ENCODE measurements at places on chromosomes 7 and 10.

DNA sequence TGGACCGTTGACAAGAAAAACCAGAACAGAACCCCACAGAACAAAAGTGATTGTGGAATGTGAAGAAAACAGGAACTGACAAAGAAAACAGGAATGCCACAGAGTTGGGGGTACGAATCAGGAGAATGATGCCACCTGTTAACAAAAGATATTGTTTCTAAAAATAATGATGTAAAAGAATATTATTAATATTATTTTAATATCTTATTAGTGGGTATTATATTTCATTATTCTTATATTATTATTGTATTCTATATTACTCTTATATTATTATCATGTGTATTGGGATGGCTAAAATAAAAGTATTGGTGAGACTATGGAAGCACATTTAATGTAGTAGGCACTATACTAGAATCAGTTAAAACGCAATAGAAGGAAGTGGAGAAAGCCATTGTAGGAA is 659.0 kb upstream of the PCDH15 start:
- DNase-seq = no peak

- DNase-seq = no peak
Measured at GRCh38 chr7:4500812-4501211, 181.3 kb upstream of the FOXK1 start.

GRCh38 chr7:92827464-92828120 is 8.8 kb downstream of the CDK6 start:
- no peak for DNase-seq

DNA sequence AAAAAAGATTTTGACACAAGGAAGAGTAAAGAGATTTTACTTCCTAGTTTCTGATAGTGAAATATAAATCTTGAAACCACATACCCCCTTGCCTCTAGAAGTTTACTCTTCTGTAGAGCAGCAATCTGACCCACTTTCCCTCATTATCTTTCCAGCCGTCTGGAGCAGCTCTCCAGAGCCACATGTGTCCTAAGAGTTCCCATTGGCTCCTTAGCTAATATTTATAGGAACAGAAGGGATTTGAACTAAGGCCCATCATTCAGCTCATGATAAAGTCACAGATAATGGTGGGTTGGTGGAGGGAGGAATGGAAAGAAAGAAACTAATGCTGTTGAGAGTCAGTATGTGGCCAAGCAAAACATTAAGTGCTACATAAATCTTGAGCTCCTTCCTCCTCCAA is 121.8 kb downstream of the INHBA start:
- DNase-seq = no peak

- no peak for DNase-seq
Measured at GRCh38 chr7:80362010-80362618, 149.8 kb downstream of the GNAT3 start.

DNA sequence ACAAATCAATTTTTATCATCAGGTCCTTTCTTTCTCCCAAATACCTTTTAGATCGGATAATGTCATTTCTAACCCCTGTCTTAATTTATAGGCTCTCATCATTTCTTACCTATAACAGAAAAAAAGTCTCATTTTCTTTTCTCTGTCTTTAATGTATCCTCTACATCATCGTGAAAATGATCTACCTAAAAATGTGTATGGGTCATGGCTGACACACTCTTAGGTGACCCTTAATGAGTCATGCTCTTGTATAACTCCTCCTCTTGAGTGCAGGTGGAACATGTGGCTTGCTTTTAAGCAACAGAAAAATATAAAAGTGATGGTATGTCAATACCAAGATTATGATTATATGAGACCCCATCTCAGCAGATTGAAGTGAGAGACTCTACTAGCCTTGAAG is 139.4 kb downstream of the SEMA3C start:
- DNase-seq = no peak

DNA sequence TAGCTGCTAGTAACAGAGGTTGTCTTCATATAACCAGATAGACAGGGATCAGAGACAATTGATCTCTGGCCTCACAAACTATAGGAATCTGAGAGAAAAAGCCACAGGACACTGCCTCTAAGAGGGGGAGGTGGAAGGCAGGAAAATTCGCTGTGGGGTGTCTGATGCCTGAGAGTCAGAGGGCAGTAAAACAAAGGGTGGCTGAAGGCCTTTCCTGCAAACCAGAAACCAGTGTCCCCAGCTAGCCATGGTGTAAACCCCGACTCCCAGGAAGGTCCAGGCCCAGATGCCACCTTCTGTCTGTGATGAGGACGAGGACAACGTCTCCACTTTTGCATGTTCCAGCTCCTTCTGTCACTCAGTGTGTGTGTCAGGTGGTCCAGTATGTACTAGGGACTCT is 215.1 kb downstream of the ADARB2 start:
- no peak for DNase-seq

DNA sequence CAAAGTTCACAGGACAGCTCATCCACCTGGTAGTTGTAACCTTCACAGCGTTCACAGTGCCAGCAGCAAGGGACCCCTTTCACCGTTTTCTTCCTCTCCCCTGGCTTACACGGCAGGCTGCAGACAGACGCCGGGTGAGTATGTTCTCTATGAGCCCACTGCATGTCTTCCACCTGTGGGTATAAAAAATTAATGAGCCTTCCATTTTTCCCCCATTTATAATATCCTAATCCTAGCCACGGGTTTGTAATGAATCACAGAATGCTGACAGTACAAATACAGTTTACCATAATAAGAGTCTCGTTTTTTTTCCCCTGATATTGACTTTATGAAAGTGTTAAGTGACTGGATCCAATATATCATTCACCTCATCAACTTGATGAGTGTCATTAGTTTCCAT is 719.0 kb downstream of the GRM8 start:
- DNase-seq = peak; percentile 13

DNA sequence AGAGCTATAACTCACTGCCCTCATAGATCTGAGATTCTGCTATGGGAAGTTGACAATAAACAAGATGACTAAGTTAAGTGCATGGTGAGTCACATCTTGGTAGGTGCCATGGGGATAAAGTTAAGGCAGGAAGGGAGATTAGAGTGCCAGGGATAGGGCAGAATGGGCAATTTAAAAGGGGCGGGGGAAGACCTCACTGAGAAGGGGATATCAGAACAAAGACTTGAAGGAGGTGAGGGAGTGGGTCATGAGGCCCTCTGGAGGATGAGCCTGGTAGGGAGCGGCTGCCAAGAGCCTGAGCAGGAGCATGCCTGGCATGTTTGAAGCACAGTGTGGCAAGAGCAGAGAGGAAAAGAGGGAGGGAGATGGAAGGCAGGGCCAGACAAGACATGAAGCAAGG is 34.8 kb upstream of the INMT start:
- no peak for DNase-seq

- DNase-seq = no peak
Measured at GRCh38 chr7:112132051-112132694, 74.0 kb downstream of the DOCK4 start.

- no peak for DNase-seq
Measured at GRCh38 chr7:148849393-148850098, 34.5 kb downstream of the EZH2 start.

GRCh38 chr10:13528875-13529713 is at the start of gene BEND7:
TSS of gene BEND7 (minus strand) at chr10:13529014. CDS start at chr10:13528533, 481 bp downstream.
- DNase-seq = no peak

- no peak for DNase-seq
Measured at GRCh38 chr7:135175931-135176330, 5.4 kb upstream of the CYREN start.

DNA sequence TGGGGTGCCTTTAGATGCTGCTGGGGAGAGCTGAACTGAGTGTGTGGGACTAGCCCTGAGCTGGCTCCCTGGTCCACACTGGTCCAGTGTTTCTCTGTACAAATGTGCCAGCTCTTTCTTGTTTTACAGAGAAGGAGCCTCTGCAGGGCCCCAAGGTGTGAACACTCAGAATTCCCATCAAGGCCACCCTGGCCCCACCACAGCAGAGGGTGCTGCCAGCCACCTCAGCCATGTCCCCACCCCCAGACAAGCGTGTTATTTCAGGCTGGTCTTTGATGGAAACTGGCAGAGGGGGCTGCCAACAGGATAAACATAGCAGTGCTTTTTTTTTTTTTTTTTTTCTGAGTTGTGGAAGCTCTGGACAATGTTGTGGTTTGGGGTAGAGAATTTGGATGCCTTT is 68.5 kb upstream of the LRRC18 start:
- DNase-seq = no peak

DNA sequence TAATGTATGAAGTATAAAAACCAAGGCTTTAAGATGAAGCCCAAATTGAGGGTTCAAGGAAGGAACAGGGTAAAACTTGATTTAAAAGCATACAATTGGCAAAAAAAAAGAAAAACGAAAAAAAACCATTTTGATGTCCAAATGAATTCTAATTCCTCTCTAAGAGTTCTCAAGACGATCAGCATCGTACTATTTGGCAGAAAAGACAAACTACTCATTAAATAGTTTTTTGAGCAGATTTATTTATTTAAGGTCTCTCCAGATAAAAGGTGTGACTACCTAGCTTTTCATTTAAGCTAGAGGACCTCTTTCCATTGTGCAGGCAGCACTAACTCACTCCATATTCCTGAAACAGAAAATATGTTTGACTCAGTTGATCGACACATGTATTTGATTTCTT is 245.0 kb downstream of the KIAA1217 start:
- DNase-seq = no peak

DNA sequence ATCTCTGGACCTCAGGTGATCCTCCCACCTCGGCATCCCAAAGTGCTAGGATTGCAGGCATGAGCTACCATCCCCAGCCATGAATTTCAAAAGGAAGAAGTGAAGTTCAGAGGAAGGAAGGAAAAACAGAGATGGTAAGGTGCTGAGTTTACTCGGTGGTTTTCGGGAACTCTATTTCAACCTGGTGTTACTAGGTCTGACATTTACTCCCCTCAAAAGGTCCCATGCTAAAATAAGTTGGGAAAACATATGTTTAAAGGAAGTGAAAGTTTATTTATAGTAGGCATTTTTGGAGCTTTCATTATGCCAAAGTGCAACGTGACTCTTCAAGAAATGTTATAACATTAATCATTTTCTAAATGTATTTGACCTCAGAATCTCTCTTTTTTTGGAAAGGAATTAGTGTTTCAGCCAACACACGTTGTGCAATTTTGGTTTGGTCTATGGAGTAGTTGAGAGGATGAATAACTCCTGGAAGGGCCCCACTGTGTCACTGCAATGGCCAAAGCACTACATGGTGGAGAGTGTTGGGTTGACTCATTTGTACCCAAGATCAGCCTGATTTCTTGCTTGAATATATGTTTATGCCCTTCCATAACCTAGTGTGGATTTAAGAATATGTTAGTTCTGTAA is 114.7 kb upstream of the FAM171A1 start:
- DNase-seq = no peak

- peak; percentile 16 for DNase-seq
Measured at GRCh38 chr7:68977385-68978055, 620.8 kb upstream of the AUTS2 start.

- no peak for DNase-seq
Measured at GRCh38 chr10:10726101-10726500, 291.6 kb upstream of the CELF2 start.

GRCh38 chr10:38007551-38007950 is 2.9 kb upstream of the ZNF33A start:
- no peak for DNase-seq

- no peak for DNase-seq
Measured at GRCh38 chr10:93090619-93091018, 16.9 kb downstream of the CYP26A1 start.

All from NCI-H1436 (cell line).